NCI-H526 (cell line): ENCODE measurements at places on chromosomes 1 and 21.

DNA sequence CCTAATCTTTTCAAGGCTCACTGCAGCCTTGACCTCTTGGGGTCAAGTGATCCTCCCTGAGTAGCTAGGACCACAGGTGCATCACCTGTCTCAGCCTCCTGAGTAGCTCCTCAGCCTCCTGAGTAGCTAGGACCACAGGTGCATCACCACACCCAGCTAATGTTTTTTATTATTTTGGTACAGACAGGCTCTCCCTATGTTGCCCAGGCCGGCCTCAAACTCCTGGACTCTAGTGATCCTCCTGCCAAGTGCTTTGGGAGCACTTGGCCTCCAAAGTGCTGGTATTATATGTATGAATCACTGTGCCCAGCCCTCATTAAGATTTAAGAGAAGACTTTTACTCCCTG is 58.5 kb upstream of the S1PR1 start:
- no peak for DNase-seq

DNA sequence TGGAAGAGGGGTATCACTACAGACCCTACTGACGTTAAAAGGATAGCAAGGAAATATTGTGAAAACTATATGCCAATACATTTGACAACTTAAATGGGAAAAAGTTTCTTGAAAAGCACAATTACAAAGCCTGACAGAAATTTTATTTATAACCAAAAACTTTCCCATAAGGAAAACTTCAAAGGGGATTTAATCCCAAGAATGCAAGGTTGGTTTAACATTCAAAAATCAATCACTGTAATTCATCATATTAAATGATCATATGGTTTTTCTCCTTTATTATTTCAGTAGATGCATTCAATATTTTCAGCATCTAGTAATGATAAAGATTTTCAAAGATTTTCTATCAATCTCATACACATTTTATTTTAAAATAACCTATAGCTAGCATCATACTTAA is 13.3 kb downstream of the LRRC8C start:
- no peak for DNase-seq

- DNase-seq = no peak
These were observed 32.3 kb downstream of the SHISAL2A start for GRCh38 chr1:52665006-52665941.

DNA sequence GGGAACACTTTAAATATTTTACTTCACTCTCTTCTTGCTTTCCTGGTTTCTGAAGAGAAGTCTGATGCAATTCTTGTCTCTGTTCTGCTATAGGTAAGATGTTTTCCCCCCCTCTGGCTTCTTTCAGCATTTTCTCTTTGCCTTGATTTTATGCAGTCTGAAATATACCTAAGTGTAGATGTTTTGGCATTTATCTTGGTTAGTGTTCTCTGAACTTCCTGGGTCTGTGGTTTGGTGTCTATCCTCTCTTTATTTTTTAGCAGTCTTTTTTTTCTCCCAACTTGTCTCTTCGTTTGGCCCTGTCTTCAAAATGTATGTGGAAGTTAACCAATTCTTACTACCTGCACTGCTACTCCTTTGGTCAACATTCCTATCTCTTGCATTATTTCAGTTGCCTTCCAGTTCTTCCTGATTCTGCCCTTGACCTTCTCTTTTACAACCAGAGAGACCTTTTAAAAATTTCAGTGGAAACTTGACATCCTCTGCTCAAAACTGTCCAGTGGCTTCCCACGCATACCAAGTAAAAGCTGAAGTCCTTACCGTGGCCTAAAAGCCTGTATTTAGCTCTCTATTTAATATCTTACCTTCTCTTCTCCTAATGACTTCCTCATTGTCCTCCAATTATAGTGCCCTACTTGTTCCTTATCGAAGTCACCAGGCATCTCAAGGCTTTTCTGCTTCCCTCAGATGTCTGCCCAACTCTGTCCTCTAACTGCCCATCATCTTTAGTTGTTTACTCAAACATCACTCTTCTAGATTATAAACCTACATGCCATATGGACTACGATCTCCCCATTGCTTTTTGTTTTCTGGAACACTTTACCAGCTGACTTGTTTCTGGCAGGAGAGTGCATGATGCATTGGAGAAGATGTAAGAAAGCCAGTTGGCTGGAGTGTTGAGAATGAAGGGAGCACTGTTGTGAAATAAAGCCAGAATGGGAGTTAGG is 40.9 kb downstream of the RAP1A start:
- DNase-seq = no peak

DNA sequence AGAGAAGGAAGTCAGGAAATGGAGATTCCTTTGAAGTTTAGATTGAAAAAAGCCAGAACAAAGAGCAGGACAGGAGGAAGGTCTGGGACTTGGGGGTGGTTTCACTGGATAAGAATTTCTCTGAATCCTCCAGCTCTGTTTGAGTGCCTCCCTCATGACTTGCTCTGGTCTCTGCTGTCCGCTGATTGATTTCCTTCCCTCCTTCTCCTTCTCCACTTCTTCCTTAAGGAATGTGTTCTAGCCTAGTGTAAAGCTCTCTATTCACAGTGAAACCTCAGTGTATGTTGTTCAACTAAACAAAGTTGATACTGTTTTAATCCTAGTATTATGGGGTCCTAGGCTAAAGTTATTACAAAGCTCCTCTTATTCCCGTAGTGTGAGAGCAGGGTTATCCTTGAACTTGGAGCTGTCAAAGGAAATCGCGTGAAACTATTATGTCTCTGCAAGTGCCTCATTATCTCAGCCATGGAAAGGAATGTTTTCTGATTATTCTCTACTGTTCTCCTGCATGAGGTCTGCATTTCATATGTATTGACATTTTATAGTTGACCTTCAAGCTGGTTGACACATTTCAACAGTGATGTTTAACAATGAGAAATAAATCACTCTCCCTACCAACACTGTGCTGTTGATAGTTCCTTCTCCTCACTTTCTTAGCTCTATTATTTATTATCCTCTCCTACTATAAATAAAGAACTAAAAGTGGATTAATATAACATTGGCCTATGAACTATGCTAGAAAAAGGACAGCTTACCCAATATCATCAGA is 82.7 kb upstream of the KCTD3 start:
- DNase-seq = no peak

DNA sequence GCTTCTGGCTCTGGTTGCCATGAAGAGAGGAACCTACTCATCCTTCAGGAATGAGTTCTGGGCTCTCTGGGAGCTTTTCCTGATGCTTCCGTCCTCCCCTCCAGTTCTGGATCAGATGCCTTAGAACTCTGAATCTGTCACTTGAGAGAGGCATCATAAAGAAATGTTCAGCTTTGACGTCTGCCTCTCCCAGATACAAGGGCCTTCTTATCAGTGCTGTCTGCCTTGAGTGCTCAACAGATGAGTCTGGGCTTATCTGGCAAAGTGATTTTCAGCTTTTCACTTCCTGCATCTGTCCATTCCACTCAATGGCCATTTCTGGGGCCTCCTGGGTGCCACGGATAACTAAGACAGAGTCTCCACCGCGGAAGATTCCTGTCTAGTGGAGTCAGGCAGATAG is 12.3 kb upstream of the OTUD3 start:
- DNase-seq = no peak

GRCh38 chr1:216896146-216896545 is 172.9 kb upstream of the ESRRG start:
- no peak for DNase-seq

- no peak for DNase-seq
These were observed 72.0 kb downstream of the VCAM1 start for GRCh38 chr1:100791586-100791985.

- no peak for DNase-seq
These were observed 85.8 kb downstream of the NIBAN1 start for GRCh38 chr1:184888505-184888904.

GRCh38 chr1:59100708-59101374 is 196.1 kb upstream of the FGGY start:
- no peak for DNase-seq

GRCh38 chr1:22967833-22968232 is 4.8 kb downstream of the LACTBL1 start:
- no peak for DNase-seq

DNA sequence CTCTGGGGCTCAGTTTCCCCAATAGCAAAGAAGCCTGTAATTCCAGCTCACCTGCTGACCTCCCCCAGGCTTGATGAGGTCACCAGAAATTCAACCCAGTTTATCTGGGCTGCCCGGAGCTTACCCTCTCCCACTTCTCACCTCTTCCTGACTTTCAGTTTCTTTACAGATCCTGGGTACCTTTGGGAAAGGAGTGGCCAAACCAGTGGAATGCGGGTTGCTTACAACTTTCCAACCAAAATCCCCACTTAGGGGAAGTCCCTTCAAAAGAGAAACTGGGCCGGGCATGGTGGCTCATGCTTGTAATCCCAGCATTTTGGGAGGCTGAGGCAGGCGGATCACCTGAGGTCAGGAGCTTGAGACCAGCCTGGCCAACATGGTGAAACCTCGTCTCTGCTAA is 5.9 kb upstream of the MARCKSL1 start:
- no peak for DNase-seq

DNA sequence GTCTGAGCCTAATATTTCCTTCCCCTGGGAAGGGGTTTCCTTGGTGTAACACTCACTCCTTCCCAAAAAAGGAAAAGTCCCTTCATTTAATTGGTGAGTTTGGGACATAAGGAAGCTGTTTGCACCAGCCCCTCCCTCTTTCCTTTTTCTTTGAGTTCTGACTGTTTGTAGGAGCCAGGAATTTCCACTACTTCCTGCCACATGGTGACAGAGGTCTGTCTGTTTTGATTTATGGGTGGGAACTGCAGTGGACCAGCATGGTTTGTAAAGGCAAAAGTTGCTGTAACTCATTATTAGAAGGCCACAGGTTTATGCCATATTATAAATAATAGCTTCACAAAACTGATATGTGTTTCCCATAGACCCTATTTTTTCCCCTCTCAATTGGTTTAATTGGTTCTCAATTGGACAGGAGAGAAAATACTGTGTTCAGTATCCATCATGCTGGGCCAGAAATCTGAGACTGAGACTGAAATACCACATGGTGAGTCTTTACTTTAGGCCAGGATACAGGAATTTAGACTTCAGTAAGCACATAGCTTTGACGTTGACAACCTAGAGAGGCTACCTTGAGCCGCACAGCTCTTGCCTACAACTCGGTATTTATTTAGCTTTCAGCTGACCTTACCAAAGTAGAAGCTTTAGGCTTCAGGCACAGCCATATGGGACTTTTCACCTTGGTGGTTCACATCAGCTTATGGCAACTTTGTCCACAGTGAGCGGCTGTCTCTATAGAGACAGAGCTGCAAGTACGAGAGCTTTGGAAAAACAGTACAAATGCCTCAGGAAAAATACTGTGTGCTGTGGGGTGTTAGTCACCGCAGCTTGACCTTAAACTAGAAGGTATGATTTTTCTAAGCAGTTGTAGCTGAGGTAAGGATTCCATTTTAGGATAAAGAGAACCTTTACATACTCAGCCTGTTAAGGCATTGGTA is 40.0 kb upstream of the RGS7 start:
- DNase-seq = no peak

DNA sequence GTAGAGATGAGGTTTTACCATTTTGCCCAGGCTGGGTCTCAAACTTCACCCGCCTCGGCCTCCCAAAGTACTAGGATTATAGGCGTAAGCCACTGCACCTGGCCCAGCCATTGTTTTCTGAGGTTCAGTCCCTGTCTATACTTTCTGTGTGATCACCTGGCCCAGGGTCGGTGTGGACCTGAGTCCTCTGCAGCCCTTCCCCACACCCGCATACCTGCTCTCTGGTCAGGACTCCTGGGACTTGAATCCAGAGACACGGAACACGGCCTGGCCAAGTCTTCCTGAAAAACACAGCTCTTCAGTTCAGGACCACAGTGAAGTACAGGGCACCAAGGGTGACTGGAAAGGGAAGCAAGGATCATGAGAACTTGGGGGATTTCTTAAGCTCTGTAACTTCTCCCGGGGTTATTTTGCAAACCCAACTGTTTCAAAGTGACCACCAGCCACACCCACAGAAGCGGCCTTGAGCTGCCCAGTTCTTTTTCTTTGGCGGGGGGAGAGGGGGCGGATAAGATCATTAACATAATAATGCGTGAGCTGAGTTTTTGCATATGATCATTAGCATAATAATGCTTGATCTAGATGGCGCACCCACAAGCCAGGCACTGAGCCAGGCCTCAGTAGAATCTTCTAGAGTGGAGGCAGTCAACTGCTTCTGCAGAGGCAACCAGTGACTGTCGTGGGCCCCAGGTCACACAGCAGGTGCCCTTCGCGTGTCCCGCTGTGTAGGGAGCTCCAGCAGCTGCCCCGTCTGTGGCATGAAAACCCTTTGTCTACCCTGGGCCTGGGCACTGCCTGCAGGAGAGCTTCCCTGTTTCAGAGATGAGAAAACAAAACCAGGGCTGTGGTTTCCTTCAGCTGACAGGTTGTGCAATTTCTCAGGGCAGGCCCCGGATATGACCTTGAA is 1.7 kb upstream of the NADK start:
- peak; percentile 55 for DNase-seq

DNA sequence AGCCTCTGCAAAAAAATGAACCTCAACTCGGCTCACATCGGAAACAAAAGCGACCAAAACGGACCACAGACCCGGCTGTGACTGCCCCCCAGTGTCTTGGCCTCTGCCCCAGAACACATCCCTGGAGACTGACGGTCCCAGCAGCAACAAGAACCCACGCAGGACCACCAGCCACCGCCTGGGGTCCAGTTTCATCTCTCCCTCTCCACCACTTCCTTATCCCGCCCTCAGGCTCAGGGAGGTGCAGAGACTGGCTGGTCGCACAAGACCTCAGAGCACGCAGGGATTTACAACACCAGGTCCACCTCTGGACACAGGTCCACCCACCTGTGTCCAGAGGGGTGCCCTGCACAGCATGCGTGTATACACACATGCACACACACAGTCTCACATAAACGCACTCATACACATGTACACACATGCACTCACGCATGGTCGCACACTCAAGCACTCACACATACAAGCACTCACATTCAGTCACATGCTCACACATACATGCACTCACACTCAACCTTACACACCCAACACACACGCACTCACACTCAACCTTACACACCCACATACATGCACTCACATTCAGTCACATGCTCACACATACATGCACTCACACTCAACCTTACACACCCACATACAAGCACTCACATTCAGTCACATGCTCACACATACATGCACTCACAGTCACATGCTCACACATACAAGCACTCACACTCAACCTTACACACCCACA is 18.6 kb upstream of the TMEM52 start:
- DNase-seq = no peak

DNA sequence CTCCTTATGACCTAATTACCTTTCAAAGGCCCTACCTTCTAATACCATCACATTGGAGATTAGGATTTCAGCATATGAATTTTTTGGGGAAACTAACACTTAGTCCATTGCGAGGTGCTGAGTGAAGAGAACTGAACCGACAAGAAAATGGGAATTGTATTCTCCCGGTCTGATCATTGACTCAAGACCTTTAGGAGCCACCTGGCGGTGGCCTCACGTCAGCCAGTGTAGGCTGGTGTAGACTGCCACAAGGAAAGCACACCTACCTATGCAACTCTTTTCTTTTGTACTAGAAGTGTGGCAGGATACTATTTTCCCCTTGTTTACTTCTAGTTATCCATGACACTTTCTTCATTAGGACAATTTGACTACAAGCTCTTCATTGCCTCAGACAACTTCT is 333.5 kb upstream of the B3GALT2 start:
- DNase-seq = no peak

DNA sequence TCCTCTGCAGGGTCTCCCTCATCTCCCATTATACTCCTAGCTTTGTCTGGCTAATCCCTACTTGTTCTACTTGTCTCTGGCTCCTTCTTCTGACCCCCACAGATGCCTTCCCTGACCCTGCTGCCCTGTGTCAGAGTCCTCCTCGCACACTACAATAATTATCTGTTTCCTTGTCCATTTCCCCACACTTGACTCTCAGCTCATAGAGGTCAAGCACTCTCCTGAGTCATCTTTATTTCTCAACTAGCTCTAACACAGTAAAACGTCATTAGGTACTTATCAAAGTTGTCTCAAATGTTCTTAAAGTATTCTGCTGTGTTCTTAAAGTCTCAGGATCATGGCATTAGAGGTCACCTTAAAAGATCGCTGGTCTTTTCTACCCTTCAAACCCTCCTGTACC is 47.1 kb downstream of the C8A start:
- DNase-seq = no peak
